Stimulated activated CD8-positive, alpha-beta memory T cell treated with anti-CD3 and anti-CD28 coated beads, Interleukin-7, amount 100 ng/mL, for 48 hours (primary cell): ENCODE measurements at places on chromosomes 4 and X.

- DNase-seq, result peak; percentile 74
These were observed 76.5 kb upstream of the BCOR start for GRCh38 chrX:40174001-40174853.

- no peak for DNase-seq
These were observed 287.2 kb downstream of the FRMPD4 start for GRCh38 chrX:12425496-12425895.

- DNase-seq, result no peak
These were observed 30.6 kb downstream of the THAP9 start for GRCh38 chr4:82930848-82931755.

GRCh38 chrX:54357414-54358377 is at the start of gene WNK3:
WNK3 (minus strand) TSS chrX:54358046.
- DNase-seq, result no peak

GRCh38 chr4:77028246-77028645 is 47.5 kb downstream of the CCNI start:
- no peak for DNase-seq

DNA sequence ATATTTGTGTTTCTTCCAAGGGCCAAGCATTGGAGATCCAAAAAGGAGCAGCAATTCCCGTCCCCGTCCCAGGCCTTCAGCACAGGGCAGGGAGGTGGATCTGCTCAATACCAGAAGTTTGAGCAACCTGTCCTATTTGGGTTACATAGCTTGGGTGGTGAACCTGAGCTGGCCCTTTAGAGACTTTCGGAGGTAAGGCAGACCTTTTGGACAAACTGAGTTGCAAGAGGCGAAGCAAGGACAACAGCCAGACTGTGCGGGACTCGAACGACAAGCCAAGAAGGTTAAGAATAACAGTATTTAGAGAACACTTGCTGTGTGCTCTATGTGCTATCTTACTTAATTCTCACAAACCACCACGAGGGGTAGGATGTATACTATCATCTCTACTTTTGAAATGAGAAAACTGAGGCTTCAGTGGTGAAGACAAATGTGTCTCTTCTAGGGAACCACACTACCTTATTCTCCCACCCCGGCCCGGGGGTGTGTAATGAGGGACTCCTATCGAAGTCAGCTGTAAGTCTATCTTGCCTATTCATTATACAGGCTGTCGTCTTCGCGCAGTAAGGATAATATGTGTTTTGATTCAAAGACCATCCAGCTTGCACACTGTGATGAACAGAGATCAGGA is 1.3 kb downstream of the NOP14 start:
- DNase-seq, result no peak

DNA sequence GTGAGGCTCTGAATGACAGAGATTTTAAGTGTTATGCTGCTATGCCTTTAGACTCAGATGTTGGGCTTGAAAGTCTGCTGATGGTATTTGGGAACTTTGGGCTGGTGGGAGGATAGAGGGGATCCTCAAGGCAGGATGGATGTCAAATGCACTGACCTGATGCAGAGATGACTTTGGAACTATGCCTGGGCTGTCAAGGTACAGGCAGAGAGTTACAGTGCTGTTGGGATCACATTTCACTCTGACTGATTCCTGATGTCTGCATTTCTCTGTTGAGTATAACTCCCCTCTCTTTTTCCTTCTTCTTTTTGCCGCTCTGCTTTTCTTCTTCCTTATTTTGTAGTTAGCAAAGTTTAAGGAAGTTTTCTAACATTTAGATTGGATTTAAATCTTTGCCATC is 271.8 kb upstream of the ARX start:
- DNase-seq, result no peak

DNA sequence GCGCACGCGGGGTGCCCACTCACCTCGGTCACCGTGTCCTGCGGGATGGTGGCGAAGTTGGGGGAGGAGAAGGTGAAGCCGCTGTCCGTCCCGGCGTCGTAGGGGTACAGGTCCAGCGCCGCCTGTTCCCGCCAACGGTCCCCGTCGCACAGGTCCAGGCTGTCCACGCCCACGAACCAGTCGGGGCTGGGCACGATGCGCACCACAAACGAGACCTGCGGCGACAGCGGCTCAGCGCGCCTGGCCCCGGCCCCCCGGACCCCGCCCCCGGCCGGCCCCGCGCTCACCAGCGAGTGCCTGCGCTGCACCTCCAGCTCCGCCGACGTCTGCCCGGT is 1.4 kb downstream of the SPON2 start:
- DNase-seq, result no peak

- DNase-seq, result no peak
These were observed 286.0 kb upstream of the RASGEF1B start for GRCh38 chr4:81757691-81758090.

DNA sequence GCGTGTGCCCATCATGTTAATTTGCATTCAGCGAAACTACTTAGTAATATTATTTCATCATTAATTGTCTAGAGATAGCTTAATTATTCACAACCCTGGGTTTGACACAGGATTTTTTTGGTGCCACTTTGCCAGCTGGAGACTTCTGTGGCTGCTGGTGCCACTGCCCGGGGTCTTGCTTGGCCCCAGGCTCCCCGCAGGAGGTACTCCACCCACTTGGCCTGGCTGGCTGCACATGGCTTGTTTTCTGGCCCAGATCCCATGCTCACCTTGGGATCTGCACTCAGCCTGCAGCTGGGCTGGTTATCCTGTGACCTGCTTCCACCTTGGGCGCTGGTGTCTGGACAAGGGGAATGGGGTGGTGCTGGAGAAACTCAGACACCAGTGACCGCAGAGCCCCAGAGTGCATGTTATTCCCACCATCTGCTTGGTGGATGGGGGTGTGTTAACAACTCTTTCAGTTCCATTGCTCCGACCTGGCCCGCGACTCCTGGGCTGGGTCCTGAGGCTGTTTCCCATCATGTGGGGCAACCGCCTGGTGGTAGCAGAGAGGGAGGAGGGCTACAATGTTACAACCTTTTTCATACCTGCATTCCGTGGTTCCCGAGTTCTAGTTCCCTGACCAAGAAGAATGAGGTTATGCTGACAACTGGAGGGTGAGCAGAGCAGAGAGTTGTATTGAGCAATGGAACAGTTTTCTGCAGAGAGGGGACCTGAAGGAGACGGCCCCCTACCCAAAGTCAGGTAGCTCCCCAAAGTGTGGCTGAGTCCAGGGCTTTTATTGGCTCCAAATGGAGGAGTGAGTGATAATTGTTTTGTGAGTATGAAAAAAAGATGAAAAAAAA is 1950.0 kb upstream of the IGFBP7 start:
- no peak for DNase-seq

DNA sequence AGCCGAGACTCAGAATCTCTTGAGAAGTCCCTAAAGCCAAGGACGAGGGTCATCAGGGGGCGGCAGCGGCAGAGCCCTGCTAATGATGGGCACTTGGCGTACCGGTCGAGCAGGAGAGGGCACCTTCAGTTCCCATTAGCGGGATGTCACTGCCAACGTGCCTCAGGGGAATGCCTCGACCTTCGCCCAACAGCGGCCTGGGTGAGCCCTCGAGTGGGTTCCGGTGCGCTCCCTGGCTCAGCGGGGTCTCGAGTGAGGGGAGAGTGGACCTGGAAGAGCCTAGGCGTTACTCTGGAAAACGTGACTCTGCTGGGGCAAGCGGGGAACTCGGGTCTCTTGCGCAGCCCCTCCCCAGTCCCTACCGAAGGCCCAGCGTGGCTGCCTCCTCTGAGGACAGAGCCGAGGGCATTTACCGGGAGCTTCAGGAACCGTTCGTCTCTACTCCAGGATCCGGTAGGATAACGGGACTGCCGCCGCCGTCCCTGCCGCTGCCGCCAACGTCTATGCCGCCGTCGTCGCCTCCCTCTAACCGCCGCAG is 36.9 kb downstream of the PGRMC1 start:
- DNase-seq, result no peak

GRCh38 chr4:70914000-70914399 is 11.8 kb downstream of the MOB1B start:
- DNase-seq, result no peak

DNA sequence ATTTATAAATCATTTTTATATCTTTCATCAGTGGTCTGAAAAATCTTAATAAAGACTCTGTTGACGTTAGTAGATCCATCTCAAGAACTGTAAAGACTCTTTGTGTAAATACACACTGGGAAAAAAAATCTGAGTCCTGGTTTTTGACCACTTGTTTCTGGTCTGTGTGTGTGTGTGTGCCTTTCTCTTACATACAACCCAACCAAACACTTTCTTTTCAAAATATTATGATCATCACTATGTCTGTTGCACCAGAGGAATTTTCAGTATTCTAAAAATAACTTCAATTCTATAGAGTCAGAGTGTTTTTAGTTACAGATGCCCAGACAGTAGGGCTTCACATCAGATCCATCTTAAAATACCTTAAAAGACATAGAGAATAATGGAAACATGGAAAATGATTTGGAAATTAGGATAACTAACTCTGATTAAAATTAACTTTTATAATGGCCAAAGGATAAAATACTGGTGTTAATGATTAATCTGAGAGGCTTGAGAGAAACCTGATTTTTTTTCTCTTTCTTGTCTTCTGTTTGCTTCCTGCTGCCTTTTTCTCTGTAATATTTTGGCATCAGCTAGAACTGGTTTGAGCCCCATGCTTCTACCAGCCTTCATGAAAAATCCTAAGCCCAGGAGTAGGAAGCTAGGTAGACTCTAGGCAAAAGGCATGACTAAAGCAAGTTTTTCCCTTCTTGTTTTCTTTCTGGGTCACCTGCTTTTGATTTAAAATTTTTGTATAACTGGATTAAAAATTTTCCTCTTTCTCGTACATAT is 99.7 kb downstream of the ATXN3L start:
- no peak for DNase-seq

- no peak for DNase-seq
These were observed 34.0 kb upstream of the VEGFD start for GRCh38 chrX:15418041-15418706.

DNA sequence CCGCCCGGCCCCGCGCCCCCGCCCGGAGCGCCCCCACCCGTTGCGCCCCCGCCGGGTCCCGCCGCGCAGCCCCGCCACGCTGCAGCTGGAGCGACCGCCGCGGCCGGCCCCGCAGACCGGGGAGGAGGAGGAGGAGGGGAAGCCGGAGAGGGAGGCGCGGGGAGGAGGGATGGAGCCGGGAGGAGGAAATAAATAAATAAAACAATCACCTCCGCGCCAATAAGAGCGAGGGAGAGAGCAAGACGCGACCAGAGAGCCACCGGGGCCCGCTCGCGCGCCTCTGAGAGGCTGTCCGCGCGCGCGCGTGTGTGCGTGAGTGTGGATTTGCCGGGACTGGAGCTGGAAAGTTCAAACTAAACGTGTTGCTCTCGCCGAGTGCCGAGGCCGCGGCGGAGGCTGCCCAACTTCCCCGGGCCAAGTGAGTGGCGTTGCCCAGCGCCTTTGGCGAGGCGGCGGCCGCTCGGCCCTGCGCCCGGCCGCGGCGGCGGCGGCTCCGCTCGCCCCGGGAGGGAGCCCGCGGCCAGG is 2184.4 kb upstream of the TENM3 start:
- DNase-seq, result no peak
